ENCODE measurements at places on chromosomes 1 and 21.

- DNase-seq: no peak
Measured at GRCh38 chr1:16248603-16249516, 11.9 kb upstream of the CPLANE2 start.

DNA sequence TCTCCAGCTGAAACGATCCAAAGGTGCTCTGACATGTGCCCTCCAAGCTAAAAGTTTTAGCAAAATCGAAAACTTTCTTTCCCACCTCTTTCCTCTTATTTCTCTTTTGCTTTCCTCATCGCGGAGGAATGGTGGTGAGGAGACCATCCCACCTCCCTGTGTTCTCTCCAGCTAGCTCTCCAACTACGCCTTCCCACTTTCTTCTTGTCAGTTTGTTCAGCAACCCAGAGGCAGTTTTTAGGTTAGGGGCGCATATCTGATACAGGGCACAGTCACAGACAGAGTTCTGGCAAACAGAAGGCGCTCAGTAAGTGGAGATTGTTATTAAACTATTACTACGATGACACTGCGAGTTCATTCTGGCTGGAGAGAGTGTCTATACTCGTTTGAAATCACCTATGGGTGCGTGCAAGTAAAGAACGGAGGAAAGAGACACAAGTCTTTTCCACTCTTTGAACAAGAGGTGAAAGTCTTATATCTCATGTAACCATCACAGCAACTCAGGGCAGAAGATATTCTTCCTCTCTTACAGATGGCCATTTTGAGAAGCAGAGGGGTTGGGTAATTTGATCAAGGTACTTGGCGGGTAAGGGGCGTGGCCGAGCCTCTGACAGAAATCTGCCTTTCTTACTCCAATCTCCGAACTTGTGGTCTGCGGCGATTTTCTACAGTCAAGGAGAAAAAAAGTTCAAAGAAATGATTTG, 13.9 kb downstream of the HLX start:
- no peak for DNase-seq

- DNase-seq: no peak
Measured at GRCh38 chr1:199302554-199302953, 663.7 kb downstream of the PTPRC start.

DNA sequence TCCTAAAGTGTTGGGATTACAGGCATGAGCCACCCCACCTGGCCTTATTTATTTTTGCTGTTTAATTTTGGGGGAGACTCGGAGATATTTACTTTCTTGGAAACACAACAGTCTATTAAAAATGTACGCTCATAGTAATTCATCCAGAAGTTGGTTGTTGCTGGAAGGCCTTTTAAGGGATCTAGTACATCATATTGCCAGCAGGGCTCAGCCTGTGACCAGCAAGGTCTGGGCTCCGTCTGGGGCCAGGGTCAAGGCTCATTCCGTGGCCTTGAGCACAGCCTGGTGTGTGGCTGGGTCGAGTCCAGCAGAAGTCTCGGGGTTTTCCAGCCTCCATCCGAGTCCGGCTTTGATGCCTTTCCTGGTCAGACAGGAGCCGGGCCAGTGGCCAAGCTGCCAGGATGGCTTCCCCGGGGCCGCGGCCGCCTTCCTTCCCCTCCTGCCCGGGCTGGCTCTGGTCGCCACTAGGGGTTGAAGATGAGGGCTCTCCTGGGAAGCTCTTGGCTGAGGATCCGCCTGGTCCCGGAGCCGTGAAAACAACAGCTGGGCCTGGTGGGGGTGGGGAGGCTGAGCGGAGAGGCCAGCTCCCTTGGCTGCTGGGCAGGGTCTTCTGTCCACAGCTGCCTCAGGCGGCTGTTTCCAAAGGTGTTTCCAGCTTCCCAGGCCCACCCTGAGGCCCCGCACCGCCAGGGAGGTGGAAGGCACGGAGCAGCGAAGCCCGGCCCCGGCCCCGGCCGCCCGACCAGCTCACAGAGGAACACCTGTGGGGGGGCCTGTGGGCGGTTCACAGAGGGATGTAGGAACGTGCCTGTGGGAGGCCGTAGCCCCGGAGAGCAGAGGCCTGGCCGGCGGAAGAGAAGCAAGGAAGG, 5.1 kb upstream of the VWA1 start:
- no peak for DNase-seq

DNA sequence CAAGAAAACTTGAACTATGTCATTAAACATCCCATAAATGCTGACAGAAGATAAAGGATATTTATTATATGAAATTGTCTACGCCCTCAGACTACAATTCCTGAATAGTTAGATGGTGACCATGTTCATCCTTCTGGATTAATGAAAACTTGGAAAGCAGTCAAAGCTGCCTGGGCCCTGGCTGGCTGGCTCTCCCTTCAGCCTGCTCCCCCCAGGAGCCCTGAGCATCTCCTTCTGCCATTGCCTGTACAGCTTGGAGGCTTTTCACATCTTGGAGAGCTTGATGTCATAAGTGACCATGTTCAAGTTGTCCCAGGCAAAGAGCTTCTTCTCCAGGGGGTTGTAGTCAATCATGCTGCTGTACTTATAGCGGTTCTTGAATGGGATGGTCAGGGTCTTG, 13.6 kb downstream of the MYOCOS start:
- DNase-seq: no peak

GRCh38 chr1:45913183-45913683, 109.8 kb downstream of the MAST2 start:
- DNase-seq: no peak
